ENCODE measurements at places on chromosomes 13 and 19. TPM values are rescaled to one million over a fixed set of nuclear protein-coding genes. Genes with fewer than 3 reads are reported as not detected.

GRCh38 chr13:110280985-110281688, 25.8 kb downstream of the COL4A1 start:
- no peak for DNase-seq

DNA sequence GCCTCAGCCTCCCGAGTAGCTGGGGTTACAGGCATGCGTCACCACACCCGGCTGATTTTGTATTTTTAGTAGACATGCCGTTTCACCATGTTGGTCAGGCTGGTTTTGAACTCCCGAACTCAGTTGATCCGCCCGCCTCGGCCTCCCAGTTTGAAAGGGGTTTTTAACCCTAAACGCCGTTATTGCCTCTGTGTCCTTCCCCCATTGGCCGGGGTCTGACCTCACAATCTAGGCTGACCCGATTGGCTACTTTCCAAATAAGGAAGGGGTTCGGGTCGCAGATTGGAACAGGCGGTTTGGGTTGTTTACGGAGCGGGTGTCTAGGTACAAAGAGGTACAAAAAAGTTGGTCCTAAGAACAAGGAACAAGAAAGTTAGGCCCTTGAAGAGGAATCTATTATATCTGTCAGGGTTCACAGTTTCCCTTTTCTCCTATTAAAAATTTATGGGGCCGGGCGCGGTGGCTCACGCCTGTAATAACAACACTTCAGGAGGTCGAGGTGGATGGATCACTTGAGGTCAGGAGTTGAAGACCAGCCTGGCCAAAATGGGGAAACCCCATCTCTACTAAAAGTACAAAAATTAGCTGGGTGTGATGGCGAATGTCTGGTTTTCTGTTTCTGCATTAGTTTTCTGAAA, 1.0 kb downstream of the ZNF253 start:
- DNase-seq = peak; percentile 12

The KLK2 gene
- not detected for polyA plus RNA-seq

DNA sequence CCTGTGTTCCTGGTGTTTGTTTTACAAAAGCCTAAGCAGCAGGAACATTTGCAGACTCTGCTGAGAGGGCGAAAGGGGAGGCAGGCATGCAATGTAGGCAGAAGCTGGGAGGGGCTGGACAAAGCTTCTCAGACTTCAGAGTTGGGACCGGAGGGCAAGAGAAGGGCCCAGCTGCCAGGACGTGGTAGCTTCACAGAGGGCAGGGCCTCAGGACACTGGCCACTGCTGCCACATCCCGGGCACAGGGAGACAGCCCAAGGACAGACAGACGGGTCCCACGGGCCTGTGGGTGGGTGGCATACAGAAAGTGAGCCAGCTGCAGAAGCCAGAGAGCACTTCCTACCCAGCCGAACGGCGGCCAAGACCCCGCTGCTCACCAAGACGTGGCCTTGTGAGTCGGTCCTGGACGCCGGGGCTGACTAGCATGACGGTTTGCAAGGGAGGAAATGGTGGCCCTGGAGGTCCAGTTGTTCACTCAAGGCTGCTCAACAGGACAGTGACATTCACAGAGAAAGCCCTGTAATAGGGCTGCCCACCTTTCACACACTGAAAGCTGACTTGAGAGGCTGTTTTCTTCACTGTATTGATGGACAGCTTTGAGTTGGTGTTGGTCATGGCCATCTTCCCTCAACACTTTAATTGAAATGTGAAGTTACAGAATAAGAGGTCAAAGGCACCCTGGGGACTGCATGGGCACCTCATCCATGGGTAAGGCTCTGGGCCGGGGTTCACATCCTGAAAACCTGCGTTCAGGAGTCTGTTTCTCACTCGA, 23.7 kb upstream of the TFDP1 start:
- DNase-seq = no peak

GRCh38 chr19:55230780-55231179, 2.2 kb upstream of the TMEM86B start:
- no peak for DNase-seq

DNA sequence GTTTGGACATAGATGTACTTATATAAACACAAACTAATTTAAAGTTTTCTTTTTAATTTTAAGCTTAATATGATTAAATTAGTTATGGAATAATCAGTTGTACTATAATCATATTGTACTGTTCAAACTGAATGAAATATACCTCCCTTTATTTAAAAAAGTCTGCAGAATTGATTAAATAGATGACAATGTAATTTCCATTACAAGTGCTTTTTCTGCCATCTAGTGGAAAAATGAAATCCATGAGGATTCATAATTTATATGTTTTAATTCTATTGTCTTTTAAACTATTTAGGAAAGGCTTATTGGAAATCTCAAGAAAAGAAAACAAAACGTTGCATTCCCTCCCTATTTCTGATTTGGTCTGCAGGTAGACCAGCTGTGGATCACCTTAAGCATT, 30.9 kb downstream of the MZT1 start:
- DNase-seq = peak; percentile 45

- no peak for DNase-seq
Measured at GRCh38 chr13:106361621-106362020, 173.8 kb downstream of the EFNB2 start.

DNA sequence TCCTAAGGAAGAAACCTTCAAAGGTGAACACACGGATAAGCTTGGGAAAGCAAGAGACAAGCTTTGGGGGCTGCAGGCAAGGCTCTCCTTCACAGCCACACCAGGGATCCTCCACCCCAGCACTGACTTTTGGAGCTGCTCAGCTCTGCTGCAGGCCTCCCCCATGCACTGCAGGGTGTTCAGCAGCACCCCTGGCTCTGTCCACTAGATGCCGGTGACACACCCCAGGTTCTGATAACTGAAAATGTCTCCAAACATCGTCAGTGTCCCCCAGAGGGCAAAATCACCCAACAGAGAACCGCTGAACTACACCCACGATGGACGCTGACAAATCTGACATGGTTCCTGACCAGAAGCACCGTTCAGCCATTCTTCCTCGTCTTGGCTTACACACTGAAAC, 90.5 kb downstream of the STK24 start:
- no peak for DNase-seq

GRCh38 chr19:2561221-2561620, 85.3 kb downstream of the GADD45B start:
- no peak for DNase-seq

The ACP5 gene
- 0.84 TPM for polyA plus RNA-seq

The URAD gene
- not detected for polyA plus RNA-seq

- no peak for DNase-seq
Measured at GRCh38 chr19:16591803-16592556, 19.8 kb upstream of the SLC35E1 start.

- no peak for DNase-seq
Measured at GRCh38 chr13:75558145-75558840, 8.7 kb downstream of the UCHL3 start.

The SGCG gene
- 0.21 TPM for polyA plus RNA-seq

The HIPK4 gene
- polyA plus RNA-seq = 0.12 TPM

All from endothelial cell of umbilical vein (primary cell).